ENCODE measurements at places on chromosomes 13 and 19. TPM values are rescaled to one million over a fixed set of nuclear protein-coding genes. Genes with fewer than 3 reads are reported as not detected.

TLE6 gene
- total RNA-seq: 5.2 TPM

UBE2L5 gene
- total RNA-seq: not detected

GPATCH1 gene
- total RNA-seq: 18.3 TPM

BCAM gene
- 80.4 TPM for total RNA-seq

GARIN5A gene
- 0.55 TPM for total RNA-seq

KCTD15 gene
- total RNA-seq: 144 TPM

PIP5K1C gene
- total RNA-seq: 57.6 TPM

RNF225 gene
- not detected for total RNA-seq

IGFL1 gene
- total RNA-seq: not detected

ZNF765 gene
- total RNA-seq: 21.0 TPM

TNFSF11 gene
- total RNA-seq: 0.44 TPM

OVOL3 gene
- not detected for total RNA-seq

AMH gene
- 0.82 TPM for total RNA-seq

SMG9 gene
- total RNA-seq: 21.7 TPM

OPA3 gene
- total RNA-seq: 4.4 TPM

ZNF560 gene
- total RNA-seq: not detected

SCN1B gene
- 14.0 TPM for total RNA-seq

TMEM221 gene
- 2.5 TPM for total RNA-seq

Measured in camera-type eye (tissue), 1 donor.